ENCODE measurements at places on chromosomes 3 and 15.

- no peak for DNase-seq
Measured at GRCh38 chr3:126982126-126982470, 817 bp upstream of the PLXNA1 start.

GRCh38 chr3:33430061-33430460, 10.1 kb downstream of the UBP1 start:
- DNase-seq: no peak

- DNase-seq: no peak
Measured at GRCh38 chr15:98953000-98953787, 54.4 kb downstream of the PGPEP1L start.

- no peak for DNase-seq
Measured at GRCh38 chr3:55180161-55180560, 252.3 kb upstream of the LRTM1 start.

- no peak for DNase-seq
Measured at GRCh38 chr3:144821583-144821982, 850.0 kb downstream of the DIPK2A start.

- no peak for DNase-seq
Measured at GRCh38 chr3:124381575-124382333, 348.5 kb upstream of the UMPS start.

- DNase-seq: no peak
Measured at GRCh38 chr3:46845397-46845859, 17.8 kb downstream of the MYL3 start.

- DNase-seq: no peak
Measured at GRCh38 chr3:30162579-30162978, 443.8 kb upstream of the TGFBR2 start.

GRCh38 chr3:62523672-62524071, 150.3 kb upstream of the FEZF2 start:
- DNase-seq: no peak

- DNase-seq: no peak
Measured at GRCh38 chr15:93068581-93069199, 20.3 kb downstream of the RGMA start.

- no peak for DNase-seq
Measured at GRCh38 chr3:176088962-176089383, 1108.3 kb downstream of the TBL1XR1 start.

GRCh38 chr3:151895478-151896241, 22.2 kb downstream of the SUCNR1 start:
- no peak for DNase-seq

DNA sequence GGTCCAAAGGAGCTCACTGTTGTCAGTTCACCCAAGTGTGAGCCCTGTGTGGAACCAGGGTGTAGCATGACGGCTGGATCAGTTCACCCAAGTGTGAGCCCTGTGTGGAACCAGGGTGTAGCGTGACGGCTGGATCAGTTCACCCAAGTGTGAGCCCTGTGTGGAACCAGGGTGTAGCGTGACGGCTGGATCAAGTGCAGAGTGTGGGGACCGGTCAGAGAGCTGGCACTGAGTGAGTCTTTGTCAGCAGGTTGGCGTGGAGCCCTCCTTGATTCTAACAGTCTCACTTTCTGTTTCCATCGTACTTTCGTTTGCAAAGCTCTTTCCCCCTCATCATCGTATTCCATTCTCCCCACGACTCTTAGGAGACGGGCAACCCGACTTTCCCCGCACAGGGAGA, 57.9 kb upstream of the DLG1 start:
- no peak for DNase-seq

- no peak for DNase-seq
Measured at GRCh38 chr15:78571382-78571781, 6.1 kb downstream of the CHRNA5 start.

DNA sequence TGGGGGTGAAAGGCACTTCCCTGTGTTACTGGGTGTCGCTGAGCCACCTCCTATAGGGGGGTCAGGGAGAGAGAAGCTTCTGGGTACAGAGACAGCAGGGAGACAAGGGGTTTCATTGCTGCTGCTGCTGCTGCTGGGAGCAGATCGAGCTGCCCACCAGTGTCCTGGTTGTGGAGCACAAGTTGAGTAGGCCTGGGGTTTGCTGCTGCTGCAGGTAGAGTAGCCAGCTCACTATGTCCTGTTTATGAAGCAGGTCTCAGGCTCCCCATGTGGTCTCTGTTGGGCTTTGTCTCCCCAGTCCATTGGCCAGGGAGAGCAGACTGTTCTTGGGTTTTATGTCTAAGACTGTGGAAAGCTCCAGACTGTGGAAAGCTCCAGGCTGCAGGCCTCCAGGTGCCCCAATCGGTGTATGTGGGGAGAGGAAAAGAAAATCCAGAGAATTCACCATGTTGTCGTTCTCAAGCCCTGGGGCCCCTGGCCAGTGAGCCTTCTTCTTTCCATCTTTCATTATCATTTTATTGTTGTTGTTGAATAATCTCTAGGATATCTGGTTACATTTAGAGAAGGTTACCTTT, 157.8 kb downstream of the ADAMTS17 start:
- DNase-seq: no peak

GRCh38 chr3:51733859-51734571, 27.1 kb downstream of the GRM2 start:
- no peak for DNase-seq

- no peak for DNase-seq
Measured at GRCh38 chr3:149781211-149781610, 11.1 kb downstream of the ANKUB1 start.

DNA sequence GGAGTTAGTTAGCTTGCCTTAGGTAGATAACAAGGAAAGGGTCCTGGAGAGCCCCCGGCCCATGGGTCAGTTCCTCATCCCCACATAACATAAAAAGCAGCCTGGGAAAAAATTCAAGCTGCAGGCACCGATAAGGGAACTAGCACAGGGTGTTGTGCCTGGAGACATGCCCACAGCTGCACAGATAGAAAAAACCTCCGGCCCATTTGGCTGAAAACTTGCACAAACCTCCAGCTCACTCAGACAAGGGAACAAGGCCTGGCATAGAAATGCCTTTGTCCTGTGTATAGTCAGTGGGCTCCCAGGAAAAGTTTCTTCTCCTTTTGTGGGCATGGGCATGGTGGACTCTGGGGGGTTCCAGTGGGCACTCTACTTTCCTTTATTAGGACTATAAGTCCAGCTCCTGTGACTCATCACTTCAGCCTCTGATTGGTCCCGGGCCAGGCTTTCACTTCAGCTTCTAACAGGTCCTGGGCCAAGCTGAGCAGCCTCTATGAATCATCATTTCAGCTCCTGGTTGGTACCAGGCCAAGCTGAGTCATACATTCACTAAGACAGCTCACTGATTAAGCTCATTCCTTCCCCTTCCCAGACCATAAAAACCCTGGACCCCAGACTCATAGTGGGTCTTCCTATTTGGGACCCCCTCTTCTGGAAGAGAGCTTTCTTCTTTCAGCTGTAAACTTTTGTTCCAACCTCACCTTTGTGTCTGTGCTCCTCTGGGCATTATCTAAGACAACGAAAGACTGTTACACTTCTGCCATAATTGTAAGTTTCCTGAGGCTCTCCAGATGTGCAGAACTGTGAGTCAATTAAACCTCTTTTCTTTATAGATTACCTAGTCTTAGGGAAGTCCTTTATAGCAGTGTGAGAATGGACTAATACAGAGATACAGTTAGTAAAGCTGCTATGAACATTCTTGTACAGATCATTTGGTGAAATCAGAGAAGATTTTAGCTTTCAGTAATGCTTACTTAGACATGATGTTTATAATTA, 348.0 kb upstream of the DPPA4 start:
- no peak for DNase-seq

DNA sequence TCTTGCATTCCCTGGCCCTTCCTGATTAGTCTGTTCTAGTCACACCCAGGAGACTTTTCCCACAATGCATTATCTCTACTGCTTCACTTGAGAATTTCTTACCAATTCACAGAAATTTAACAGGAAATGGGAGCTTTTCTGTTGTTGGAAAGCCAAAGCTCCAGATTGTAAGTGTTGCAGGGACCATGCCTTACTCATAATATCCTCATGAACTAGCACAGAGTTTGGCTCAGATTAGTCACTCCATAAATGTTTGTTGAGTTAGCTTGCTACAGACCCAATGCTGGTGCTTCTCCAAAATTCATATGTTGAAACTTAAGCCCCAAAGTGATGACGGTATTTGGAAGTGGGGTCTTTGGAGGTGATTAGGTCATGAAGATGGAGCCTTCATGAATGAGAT, 232.6 kb downstream of the GAP43 start:
- DNase-seq: no peak

DNA sequence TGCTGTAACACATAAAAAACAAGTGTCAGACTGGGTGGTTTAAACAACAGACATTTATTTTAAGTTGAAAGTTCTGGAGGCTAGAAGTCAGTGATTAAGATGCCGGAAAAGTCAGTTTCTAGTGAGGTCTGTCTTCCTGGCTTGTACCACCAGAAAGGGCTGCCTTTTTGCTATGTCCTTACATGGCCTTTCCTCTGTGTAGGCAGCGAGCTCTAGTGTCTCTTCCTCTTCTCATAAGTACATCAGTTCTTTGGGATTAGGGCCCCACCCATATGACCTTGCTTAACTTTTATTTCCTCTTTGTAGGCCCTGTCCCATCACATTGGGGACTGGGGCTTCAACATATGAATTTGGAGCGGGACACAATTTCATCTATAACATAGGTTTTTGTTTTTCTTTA, 128.0 kb downstream of the BBX start:
- DNase-seq: no peak

- DNase-seq: no peak
Measured at GRCh38 chr3:166169681-166170080, 332.5 kb upstream of the BCHE start.

GRCh38 chr15:27850050-27850449, 249.1 kb downstream of the OCA2 start:
- no peak for DNase-seq

GRCh38 chr3:128082546-128082945, 30.3 kb downstream of the SEC61A1 start:
- DNase-seq: no peak

GRCh38 chr15:66228807-66229735, 24.5 kb downstream of the MEGF11 start:
- DNase-seq: no peak

DNA sequence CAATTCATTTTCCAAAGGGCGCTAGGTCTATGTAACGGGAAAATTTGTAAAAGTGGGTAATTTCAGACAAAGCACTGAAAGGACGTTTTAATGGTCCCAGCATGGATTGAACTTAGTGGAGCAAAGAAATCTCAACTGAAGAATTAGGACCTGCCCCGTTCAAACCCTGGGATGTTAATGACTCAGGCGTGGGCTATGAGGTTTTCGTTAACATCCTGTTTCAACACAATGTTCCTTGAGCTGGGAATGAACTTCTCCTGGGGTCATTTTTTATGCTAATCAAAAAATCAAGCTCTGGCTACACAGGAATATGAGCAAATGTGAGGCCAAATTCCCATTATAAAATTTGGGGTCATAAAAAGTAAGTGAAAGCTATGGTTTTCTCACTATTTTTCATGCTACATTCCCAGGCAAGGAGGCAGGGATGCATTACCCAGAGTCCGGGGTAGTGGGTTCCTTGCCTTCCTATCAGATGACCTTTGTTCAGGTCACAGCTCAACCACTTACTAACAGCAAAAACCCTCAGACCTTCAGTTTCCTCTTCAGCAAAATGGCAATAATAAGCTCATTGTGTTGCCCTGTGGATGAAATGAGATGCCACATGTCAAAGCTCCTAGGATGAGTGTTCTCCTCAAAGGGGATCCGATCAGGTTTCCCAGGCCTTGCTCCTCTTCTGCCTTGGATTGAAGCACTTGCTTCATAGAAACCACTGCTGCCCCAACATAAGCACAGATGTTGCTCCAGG, 271.4 kb downstream of the ARRDC4 start:
- DNase-seq: no peak

- DNase-seq: no peak
Measured at GRCh38 chr3:178669758-178670157, 133.5 kb downstream of the KCNMB2 start.

- no peak for DNase-seq
Measured at GRCh38 chr15:60363903-60364611, 33.7 kb downstream of the ANXA2 start.

- no peak for DNase-seq
Measured at GRCh38 chr3:51938780-51939425, 2.8 kb downstream of the RRP9 start.

GRCh38 chr15:48946074-48946839, 17.5 kb downstream of the SHC4 start:
- no peak for DNase-seq

DNA sequence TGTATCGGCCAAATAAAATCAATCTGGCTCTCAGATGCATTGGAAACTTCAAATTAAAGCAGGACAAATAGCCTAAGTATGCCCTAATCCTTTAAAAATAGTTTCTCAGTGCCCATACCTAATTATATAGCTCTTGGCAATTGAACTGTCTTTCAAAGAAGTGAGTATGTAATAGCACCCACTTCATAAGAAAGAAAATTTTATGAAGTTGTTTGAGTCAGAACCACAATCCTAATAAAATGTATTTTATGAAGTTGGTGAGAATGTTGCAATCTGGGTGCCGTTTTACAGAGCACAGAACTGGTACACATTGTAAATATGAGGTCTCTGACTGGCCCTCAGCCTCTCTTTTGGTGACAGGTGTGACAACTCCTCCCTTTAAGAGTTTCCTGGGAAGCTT, 45.4 kb downstream of the EPHB1 start:
- no peak for DNase-seq

- DNase-seq: no peak
Measured at GRCh38 chr15:28122038-28122949, 23.2 kb upstream of the OCA2 start.

- DNase-seq: no peak
Measured at GRCh38 chr15:67117370-67117769, 52.0 kb downstream of the SMAD3 start.

DNA sequence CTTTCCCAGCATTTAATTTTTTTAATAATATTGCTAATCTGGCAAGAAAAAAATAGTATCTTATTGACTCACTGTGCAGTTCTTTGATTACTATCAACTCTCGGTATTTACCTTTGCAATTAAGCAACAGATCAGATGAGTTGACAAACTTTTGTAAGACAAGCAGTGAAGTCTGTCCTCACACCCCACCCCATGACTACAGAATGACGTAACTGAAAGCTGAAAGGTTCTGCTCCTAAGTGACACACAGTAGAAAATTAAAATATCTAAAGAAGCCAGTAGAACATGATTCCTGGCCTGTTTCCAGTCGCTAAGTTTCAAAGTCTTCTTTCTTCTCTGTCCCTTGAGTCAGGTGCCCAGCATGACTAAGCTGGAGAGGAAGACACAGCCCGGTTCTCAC, 135.5 kb downstream of the STT3B start:
- DNase-seq: no peak

DNA sequence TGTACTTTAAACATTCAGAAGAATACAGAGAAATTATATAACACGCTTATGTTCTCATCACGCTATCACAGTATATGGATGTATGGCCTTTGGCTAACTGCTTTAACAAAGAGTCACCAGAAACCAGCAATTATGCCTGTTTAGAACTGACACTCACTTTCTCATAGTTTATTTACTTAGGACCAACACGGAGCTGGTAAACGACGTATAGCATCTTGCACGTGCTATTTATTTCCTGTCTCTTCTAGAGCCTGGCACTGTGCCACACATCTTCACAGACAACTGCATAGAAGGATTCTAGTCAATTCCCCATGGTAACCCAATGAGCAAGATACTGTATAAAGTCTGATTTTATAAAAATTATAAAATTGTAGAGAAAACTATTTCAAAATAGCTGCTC, 43.6 kb downstream of the TBC1D2B start:
- DNase-seq: no peak
